Memory B cell (primary cell): ENCODE measurements at places on chromosomes 2 and 18.

GRCh38 chr2:203858176-203858575, 9.4 kb upstream of the CTLA4 start:
- DNase-seq = no peak

- no peak for DNase-seq
These were observed 147.8 kb downstream of the EXOC6B start for GRCh38 chr2:72678024-72678423.

GRCh38 chr2:241282555-241282954, 32.9 kb downstream of the HDLBP start:
- no peak for DNase-seq

DNA sequence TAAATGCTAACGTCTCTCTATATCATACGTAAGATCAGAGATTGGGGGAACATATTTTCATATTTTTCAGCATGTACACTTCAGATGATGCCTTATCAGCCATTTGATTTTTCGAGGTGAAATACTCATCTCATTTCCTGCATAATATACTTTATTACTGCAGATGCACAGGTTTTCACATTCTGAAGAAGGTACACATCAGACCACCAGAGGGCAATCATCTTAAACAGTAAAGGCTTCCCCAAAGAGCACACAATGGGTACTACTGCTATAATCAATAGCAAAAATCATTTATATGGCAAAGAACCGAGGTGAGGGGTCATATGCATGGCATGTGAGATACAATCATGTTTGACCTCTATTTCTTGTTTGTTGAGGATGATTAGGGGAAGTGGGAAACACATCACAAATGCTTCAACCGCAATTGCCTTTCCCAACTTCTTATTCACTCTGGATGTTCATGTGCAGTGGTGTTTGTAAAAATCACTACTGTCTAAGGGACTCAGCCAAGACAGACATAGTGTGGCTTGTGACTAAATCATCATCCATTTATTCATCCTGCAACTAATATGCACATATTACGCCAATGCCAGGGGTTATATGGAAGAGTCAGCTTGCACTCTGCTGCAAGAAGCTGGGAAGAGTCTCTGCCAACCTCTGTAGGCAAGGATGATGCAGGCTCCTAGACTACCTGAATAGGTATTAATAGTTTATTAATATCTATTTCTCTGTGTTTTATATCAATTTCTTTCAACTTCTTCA, 118.7 kb downstream of the EPB41L3 start:
- peak; percentile 10 for DNase-seq
